Activated T-cell treated with anti-CD3 and anti-CD28 coated beads, Interleukin-2, amount 50 U/mL, for 72 hours (primary cell): ENCODE measurements at places on chromosomes 5 and 9. TPM values are rescaled to one million over a fixed set of nuclear protein-coding genes. Genes with fewer than 3 reads are reported as not detected.

NOP16 gene
- 41.8 TPM for total RNA-seq

MZB1 gene
- 27.3 TPM for total RNA-seq

FGFR4 gene
- 0.62 TPM for total RNA-seq

ERP44 gene
- 11.5 TPM for total RNA-seq

DBH gene
- not detected for total RNA-seq

SHOC1 gene
- total RNA-seq, result not detected

DNA sequence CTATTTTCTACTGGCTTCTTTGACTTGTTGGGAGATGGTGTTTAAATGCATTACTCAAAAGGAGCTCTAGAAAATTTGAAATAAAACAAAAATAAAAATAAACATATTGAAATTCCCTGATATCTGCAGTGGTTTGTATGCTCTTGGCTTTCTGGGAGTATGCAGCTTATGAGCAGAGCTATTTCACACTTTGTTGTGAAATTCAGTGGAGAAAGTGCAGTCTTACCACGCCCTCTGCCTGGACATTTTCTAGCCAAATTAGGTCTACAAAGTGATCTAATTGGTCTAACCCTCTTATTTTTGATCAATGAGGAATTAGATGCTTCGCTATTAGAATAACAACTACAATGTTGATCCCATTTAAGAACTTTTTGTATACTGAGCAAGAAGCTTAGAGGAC, 66.8 kb downstream of the INSYN2B start:
- H3K36me3 ChIP-seq, result peaks cover 4% of the 10 kb centered on the region
- DNase-seq, result no peak
- peaks cover 8% of the 10 kb centered on the region for H3K4me1 ChIP-seq
- no peak overlapping the region for H3K4me3 ChIP-seq
- H3K27ac ChIP-seq, result no peak overlapping the region
- H3K27me3 ChIP-seq, result no peaks in the 10 kb centered on the region

DNA sequence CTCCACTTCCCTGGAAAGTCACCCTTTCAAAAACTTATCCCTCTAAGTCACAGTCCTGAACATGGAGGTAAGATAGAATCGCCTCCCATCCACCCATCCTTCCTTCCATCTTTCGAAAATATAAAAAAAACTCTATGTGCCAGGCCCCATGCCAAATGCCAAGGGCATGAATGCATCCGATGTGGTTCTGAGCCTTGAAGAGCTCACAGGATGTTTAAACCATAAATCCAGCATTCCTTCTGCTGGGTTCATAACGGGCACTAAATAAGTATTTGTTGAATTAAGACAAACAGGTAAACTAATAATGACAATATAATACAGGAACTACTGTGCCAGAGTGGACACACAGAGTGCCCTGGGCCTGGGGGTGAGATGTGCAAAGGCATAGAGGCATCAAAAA, 147.3 kb downstream of the TTLL11 start:
- H3K4me1 ChIP-seq, result no peaks in the 10 kb centered on the region
- H3K36me3 ChIP-seq, result no peaks in the 10 kb centered on the region
- no peaks in the 10 kb centered on the region for H3K27me3 ChIP-seq
- no peak overlapping the region for H3K4me3 ChIP-seq

DNA sequence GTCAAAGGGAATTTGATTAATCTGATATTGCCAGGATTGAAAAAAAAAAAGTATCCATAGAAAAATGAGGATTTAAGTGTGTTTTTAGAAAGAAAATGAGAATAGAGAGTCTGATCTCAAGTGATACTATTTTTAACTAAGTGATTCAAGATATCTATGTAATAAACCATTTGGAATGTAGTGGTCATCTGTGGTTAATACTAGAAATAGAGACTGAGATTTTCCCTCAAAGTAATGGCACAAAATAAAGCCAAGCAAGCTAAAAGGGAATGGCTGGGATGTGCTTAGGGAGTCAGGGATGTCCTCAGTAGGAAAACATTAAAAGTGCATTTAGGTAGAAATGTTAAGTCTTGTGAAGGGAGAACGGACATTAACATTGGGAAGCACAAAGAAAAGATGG, 90.6 kb downstream of the FBXO4 start:
- H3K36me3 ChIP-seq, result no peaks in the 10 kb centered on the region
- no peak overlapping the region for H3K4me3 ChIP-seq
- H3K27me3 ChIP-seq, result peaks cover 31% of the 10 kb centered on the region

DNA sequence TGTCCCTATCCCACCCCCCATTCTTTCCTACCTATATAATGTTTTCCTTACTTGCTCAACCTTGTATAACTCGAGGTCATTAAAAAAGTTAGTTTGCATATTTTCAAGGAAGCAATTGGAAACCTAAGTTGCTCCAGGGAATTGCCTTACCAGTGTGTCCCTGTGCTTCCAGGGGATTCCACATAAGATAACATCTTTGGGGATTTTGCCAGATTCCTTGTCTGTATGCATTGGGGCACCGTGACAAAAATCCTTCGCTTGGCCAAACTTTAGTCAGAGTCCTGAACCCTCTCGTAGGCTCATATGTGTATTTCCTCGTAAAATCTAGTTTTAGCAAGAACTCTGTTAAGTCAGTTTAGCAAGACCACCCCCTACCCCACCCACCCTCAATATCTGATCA, 14.7 kb upstream of the OSMR start:
- no peak overlapping the region for H3K4me3 ChIP-seq
- H3K36me3 ChIP-seq, result no peaks in the 10 kb centered on the region
- no peak overlapping the region for H3K27ac ChIP-seq
- no peaks in the 10 kb centered on the region for H3K4me1 ChIP-seq

DNA sequence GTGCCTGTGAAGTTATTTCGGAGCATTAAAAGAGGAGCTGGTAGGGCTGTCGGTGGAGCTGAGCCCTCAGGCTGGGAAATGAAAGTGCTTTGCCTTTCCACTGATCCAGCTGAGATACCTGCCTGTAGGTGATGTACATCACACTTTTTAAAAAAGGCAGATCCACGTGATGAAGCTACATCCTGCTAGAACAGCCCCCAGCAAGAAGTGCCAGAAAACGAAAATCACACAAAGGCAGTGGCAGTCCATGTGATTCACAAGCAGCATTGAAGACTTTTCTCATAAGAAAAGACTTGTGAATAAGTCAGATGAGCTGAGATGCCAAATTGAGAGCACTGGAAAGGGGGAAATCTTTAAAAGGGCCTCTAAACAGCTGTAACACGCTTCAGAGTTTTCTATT, 765.1 kb downstream of the PTPRD start:
- peaks cover 5% of the 10 kb centered on the region for H3K4me1 ChIP-seq
- no peaks in the 10 kb centered on the region for H3K36me3 ChIP-seq

DNA sequence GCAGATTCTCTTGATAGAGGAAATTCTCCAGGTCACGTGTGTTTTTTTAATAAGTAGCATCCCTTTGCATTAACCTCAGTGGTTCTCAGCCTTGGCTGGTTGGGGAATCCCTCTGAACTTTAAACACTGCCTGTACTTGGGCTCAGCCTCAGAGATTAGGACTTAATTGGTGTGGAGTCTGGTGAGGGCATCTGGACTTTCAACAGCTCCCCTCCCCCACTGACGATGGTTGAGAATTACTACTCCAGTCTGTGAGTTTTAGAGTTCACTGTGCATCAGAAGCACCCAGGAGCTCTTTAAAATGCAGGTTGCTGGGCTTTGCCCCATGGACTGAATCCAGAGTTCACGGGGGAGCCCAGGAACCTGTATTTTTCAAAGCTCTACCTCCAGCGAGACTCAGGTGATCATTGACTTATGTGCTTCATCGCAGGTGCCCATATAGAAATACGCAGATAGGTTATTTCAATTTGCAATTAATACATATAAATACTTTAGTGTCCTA, 71.4 kb downstream of the DAPK1 start:
- peaks cover 2% of the 10 kb centered on the region for H3K36me3 ChIP-seq
- no peak for DNase-seq
- no peak overlapping the region for H3K27ac ChIP-seq
- H3K4me1 ChIP-seq, result no peaks in the 10 kb centered on the region
- no peaks in the 10 kb centered on the region for H3K27me3 ChIP-seq

- H3K4me3 ChIP-seq, result no peak overlapping the region
- no peaks in the 10 kb centered on the region for H3K4me1 ChIP-seq
- H3K27ac ChIP-seq, result no peak overlapping the region
Measured at GRCh38 chr9:90659650-90660364, 17.2 kb upstream of the DIRAS2 start.

DNA sequence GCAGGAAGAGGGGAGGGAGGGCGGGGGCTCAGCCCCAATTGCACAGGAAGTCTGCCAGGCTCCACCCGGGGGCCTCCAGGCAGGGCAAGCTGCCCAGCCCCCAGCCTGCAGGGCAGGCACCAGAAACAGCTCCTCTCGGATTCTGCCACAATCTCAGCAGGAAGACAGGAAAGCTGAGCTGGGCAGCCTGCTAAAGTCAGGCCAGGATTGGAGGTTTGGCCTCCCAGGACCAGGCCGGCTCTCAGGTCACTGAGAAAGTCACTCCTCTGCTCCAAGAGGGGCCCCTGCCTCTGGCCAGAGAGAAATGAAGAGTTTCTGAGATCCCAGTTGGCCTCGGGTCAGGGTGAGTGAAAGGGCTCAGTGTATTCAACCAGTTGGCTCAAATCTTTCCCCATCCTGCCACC, 54.6 kb upstream of the STXBP1 start:
- no peaks in the 10 kb centered on the region for H3K27me3 ChIP-seq
- H3K4me1 ChIP-seq, result peaks cover 50% of the 10 kb centered on the region
- peak overlapping the region; percentile 76 for H3K27ac ChIP-seq
- peak overlapping the region; percentile 79 for H3K4me3 ChIP-seq

DNA sequence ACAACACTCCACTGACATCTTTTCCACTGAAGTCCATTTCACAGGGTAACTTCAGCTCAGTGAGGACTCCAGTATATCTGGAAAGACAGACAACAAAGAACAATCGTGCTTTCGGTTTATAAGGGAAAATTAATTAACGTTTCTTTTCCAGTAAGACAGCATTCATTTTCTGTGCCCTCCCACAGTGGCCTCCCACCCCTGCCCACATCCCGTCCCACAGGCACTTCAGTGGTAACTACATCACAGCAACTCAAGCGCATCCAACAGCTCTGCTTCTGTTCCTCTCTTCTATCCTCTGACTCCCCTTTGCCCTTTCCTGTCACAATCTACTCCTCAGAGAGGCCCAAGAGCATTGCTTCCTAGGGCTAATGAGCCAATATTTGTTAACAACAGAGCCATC, 40.3 kb downstream of the GLDC start:
- no peaks in the 10 kb centered on the region for H3K27me3 ChIP-seq
- H3K4me1 ChIP-seq, result no peaks in the 10 kb centered on the region
- peak; percentile 15 for DNase-seq
- H3K27ac ChIP-seq, result no peak overlapping the region
- H3K36me3 ChIP-seq, result no peaks in the 10 kb centered on the region

- H3K27ac ChIP-seq, result no peak overlapping the region
- no peak overlapping the region for H3K4me3 ChIP-seq
- DNase-seq, result no peak
- peaks cover 6% of the 10 kb centered on the region for H3K27me3 ChIP-seq
- no peaks in the 10 kb centered on the region for H3K36me3 ChIP-seq
Measured at GRCh38 chr5:139852696-139853095, 57.1 kb downstream of the PSD2 start.

DNA sequence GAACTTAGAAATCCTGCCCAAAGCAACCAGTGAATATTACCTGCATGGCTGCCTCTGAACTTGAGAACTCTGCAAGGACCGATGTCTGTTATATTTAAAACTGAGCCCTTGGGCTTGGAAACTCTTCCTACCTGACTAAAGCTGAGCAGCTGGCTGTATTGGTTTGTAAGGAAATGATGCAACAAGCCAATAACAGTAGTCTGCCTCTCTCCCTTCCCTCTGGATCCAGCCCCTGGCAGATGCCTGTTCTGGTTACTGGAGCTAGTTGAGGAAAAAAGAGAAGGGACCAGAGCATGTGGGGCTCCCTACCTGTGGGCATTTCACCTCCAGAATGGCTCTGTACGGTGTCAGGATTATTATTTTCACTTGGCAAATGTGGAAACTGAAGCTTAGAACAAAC, 34.7 kb downstream of the SH3RF2 start:
- H3K27ac ChIP-seq, result no peak overlapping the region
- H3K4me1 ChIP-seq, result peaks cover 2% of the 10 kb centered on the region
- H3K27me3 ChIP-seq, result peaks cover 28% of the 10 kb centered on the region
- H3K36me3 ChIP-seq, result peaks cover 2% of the 10 kb centered on the region
- no peak overlapping the region for H3K4me3 ChIP-seq

DNA sequence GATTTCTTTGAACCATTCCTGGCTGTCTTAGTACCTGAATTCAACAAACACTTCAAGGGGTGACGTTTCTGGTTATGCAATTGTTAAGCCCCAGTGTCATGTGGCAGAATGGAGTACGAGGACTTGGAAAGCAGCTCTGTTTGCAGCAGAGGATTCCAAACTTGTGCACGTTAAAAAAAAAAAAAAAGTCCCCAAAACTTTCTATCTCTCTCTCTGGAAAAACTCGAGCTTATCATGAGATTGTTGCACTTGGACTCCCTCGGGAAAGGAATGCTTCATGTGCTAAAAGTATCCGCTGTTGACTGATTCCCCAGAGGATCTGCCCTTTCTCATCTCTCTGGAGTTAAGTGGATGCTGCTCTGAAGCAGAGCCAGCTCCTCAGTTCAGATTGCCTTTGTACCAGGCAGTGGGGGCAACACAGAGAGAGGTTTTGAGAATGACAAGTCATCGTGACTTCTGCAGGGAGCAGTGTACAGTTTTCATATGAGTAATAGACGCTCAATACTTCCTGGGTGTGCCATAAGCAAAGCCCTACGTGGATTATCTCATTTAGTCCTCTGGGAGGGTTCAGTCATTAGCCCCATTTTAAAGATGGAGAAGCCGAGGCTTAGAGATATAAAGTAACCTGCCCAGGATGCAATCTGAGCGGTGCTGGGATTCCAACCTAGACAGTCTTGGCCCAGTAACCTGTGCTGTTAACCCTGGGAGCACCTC, 28.1 kb downstream of the TMOD1 start:
- peak overlapping the region; percentile 16 for H3K27ac ChIP-seq
- H3K4me3 ChIP-seq, result no peak overlapping the region

GRCh38 chr5:1011226-1011631, 2.6 kb downstream of the NKD2 start:
- H3K27ac ChIP-seq, result no peak overlapping the region
- H3K36me3 ChIP-seq, result no peaks in the 10 kb centered on the region
- peak overlapping the region; percentile 22 for H3K4me3 ChIP-seq
- DNase-seq, result peak; percentile 71

- H3K4me1 ChIP-seq, result peaks cover 79% of the 10 kb centered on the region
- DNase-seq, result no peak
- H3K27ac ChIP-seq, result peak overlapping the region; percentile 99
- peak overlapping the region; percentile 81 for H3K4me3 ChIP-seq
- H3K36me3 ChIP-seq, result peaks cover 14% of the 10 kb centered on the region
- peaks cover 3% of the 10 kb centered on the region for H3K27me3 ChIP-seq
Measured at GRCh38 chr5:132455614-132456115, 34.9 kb downstream of the IRF1 start.

DNA sequence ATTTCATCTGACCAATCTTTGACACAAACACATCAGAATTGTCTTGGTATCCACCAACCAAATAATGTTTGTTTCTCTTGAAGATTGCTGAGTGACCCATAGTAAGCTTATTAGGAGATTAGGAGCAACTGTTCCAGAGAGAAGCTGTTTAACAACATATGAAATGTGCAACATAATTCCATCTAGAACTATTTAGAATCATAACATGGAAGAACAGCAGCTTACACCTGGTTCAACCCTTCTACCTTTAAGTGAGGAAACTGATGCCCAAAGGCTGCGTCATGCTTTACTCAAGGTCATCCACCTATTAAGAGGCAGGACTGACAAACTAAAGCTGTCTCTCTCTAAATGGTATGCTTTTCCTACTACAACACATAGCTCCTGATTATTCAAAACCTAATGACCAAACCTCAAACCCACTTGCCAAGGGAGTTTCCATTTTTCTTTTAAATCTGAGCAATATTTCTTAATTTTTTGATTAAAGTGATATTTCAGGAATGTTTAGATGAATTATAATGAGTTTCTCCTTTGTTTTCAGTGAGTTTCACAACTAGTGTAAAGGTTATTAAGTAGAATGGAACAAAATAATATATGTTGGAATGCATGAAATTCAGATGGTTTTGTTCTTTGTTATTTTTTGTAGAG, 545.9 kb downstream of the RAB3C start:
- peaks cover under 1% of the 10 kb centered on the region for H3K36me3 ChIP-seq
- H3K4me1 ChIP-seq, result peaks cover 35% of the 10 kb centered on the region
- no peaks in the 10 kb centered on the region for H3K27me3 ChIP-seq
- H3K27ac ChIP-seq, result peak overlapping the region; percentile 24
- DNase-seq, result no peak
